Astrocyte (in vitro differentiated cells and primary cell): ENCODE measurements at places on chromosomes 12 and 14.

- DNase-seq = no peak
Measured at GRCh38 chr12:109673379-109673778, 40.2 kb upstream of the FAM222A start.

DNA sequence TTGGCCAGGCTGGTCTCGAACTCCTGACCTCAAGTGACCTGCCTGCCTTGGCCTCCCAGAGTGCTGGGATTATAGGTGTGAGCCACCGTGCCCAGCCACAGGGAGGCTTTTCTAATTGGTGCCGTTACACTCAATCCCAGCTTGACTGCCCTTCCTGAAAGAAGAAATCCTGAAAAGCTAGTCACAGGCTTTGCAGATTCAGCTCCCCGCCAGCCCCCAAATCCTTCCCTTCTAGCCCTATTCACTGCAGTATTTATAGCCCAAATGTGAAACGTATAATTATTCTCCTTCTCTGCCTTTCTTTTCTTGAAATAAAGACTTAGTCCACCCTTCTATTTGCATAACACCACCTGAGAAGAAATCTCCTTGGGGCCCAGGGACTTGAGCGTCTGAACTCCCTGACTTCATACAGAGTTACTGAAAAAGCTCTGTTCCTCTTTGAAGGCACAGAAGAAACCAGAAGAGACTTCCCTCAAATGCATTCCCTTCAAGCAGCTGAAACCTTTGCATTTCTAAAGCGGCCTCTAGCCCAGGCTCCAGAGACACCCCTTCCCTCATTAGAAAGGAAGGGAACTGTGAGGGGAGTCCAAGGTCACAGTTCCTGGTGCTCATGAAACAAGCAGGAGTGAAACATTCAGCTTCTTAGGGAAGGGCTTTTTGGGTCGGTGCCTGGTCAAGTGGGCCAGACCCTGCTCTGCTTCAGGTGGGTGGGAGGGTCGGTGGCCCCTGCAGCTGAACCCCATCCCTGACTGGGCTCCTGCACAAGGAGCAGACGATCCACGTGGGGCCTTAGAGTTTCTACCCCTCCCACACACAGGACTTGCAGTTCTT is 42.3 kb upstream of the BATF start:
- no peak for DNase-seq

DNA sequence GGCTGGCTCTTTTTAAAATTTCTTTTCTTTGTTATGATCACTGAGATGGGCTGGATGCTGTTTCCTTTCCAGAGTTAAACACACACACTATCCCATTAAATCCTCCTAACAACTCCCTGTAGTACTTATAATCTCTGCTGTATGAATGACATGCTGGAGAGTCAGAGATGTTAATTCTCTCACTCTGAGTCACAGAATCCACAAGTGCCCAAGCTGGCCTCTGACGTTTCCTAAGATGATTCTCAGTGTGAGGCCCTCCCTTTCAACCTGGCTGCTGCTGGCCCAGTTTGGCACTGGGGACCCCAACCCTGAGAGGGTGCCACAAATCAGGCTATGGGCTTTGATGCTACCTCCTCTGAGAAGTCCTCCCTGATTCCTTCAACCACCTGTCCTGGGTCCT is 5.4 kb downstream of the NOS1 start:
- no peak for DNase-seq

DNA sequence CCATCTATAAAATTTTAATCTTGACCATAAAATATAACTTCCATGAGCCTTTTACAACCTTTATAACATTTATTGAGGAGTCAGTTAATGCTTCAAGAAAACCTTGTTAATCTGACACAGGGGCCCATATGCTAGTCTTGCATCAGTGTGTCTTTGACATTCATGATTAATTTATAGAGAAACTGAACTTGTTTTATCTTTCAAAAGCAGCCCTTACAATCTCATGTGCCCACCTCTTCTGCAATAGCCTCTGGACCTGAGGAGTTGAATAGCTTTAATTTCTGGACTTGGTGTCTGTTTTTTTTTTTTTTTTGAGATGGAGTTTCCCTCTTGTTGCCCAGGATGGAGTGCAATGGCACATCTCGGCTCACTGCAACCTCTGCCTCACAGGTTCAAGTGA is 8.6 kb upstream of the LPCAT3 start:
- DNase-seq = no peak

GRCh38 chr12:6426882-6427671 is 17.7 kb upstream of the CD27 start:
- no peak for DNase-seq

- DNase-seq = no peak
Measured at GRCh38 chr12:11264501-11264900, 5.0 kb downstream of the PRB3 start.

GRCh38 chr14:32043624-32044023 is 33.5 kb upstream of the ARHGAP5 start:
- DNase-seq = no peak

- no peak for DNase-seq
Measured at GRCh38 chr12:109137055-109137454, 20.7 kb downstream of the ACACB start.

- DNase-seq = no peak
Measured at GRCh38 chr12:4068981-4069669, 195.9 kb upstream of the PARP11 start.

GRCh38 chr12:92540782-92541423 is 161.9 kb upstream of the PLEKHG7 start:
- DNase-seq = no peak

GRCh38 chr12:66965621-66966020 is 286.7 kb upstream of the GRIP1 start:
- no peak for DNase-seq

DNA sequence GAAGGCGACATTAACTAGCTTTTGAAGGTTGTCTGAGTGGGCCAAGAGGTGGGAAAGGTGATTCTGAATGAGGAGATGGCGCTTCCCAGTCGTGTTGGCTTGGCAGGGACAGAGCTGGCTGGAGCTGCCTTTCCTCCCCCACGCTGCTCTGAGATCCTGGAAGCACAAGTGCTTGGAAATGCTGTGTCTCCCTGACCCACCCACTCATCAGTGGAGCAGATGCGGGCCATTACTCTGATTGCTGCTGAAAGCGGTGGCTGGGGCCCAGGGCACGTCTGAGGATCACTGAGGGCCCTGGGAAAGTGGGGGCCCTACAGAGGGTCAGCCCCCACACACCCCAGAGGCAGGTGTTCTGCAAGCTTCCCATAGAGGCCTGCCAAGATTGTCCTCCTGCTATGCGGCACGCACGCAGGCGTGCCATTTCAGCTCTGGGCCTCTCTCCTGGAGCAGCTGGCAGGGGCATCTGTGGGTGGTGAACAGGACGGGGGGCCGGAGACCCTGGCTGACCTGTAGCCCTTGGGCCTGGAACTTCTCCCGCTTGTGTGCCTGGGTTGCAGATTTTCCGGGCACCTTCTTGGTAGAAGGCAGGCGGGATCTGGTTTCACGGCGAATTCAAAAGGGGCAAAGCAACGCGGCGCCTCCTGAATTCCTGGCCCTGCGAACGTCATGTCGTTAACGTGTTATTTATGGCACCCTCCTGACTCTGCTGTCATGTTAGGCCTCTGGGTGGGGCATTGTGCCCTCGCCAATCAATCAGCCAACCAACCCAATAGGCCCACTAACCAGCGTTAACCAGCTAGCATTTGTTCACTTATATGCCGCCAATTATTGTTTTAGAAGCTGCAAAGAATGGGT is 133.8 kb upstream of the TBX3 start:
- DNase-seq = no peak

GRCh38 chr12:59858508-59859170 is 262.8 kb downstream of the SLC16A7 start:
- no peak for DNase-seq

DNA sequence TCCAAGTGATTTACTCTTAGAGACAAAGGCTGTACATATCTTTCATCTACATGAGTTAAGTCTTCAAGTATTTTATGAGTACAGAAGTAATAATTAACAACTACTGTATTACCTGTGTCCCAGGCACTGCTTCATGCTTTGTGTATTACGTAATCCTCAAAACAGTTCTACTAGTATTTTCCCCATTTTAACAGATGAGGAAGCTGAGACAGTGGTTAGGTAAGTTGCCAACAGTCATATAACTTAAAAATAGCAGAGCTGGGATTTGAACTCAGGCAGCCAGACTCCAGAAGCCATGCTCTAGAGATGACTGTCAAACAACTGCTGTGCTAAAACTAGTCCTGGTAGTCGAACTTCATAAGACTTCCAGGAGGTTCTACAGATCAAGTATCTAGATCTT is 10.7 kb downstream of the TRMT5 start:
- DNase-seq = no peak
